ENCODE measurements at places on chromosomes 4 and X.
A peak's percentile ranks its signal among the peaks of the same experiment; 100 is the strongest.

DNA sequence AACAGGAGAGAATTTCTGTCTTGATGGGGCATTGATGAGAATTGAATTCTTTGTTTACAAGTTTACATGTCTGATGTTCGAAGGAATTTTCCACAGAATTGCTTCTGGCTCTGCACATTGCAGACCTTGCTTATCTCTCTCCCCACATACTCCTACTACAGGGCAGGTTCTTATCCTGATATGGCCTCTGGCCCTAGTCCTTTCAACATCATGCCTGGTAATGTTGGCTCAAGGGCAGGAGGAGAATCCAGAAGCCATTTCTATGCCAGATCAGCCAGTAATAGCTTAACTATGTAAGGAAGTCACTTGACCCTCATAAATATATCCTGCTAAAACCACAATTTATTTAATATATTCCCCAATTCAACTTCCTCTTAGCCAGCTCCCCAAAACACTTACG is 24.3 kb upstream of the TSPAN5 start:
- DNase-seq = no peak

DNA sequence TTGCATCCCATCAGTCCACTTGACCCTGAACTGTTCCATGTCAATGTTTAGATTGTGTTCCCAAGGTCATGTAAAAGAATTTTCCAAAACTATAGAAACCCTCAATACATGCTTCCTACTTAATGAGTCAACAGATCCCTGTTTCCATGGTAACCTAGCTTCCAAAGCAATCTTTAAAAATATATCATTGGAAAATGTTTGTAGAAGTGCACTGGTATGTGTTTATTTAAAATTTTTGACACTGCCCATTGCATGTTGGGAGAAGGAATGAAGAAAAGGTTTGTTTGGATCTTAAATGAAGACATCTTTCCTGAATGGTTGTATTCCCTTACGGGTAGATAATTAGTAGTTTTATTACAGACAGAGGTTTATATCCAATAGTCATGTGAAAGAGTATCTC is 345.3 kb downstream of the GABRG1 start:
- DNase-seq = no peak

DNA sequence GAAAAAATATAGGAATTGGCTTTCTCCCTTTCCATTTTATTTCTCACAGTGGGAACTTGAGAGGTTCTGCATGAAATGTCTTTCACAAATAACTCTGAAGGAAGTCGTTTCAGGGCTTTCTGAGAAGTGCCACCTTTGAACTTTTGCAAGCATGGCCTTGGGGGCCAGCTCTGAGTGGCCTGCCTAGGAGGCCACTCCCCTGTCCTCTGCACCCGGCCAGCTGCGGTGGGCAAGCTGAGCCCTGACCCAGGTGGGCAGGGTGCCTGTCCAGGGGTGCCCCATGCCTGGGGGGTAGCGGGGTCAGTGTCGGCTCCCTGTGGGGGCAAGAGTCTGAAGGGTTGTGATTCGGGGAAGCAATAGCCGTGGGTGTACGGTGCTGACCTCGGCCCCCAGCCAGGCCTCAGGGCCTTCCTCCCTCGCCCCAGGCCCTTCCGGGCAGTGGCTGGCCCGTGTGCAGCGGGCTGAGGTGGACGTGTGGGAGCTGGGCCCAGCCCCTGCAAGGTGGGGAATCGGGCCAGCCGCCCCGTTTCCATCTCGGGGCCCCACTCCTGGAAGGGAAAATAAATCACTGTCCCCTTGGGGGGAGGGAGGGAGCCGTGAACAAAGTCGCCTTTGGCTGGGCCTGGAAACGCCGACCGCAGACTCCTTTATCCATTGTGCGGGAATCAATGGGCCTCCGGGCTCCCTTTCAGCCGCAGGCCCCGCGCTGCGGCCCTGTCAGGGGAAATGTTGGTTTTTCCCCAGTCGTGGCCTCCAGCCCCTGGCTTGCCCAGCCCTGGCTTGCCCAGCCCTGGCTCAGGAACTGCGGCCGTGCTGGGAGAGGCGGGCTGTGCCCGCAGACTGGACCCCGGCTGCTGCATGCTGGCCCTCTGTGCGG is 3.1 kb downstream of the FGFRL1 start:
- DNase-seq = no peak

GRCh38 chr4:140252742-140253555 is 99.0 kb upstream of the MAML3 start:
- DNase-seq = peak; percentile 82

DNA sequence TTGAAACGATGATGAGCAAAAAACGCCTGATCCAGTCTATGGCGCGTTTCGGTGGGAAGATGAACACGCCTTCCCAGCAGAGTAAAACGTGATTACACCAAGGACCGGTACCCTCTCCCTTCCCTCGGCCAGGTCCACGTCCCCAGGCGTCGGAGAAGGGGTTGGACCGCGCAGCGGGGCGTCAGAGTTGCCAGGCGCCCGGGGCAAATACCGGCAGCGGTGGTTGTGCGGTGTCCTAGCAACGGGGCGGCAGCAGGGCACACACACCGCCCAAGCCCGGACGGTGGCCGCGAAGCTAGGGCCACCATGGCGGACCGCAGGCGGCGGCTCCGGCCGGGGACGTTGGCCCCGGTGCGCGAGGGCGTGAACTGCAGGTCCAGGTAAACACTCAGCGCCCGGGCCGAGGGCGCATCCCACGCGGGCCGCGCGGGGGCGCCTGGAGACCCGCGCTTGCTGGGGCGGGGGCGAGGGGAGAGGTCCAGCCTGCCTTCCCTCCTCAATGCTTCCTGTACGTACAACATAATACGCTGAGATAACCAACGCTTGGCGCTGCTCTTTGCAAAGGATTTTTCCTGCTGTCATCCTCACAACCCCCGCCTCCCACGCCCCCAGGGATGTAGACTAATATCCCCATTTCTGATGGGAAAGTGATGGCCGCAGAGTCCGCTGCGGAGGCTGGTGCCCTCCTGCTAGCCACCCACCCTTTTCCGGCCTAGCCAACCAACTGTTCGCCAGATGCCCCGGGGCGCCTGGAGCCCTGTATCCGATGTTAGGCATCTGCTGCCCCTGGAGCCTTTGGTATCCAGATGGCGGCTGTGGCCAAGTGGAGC is at the start of gene FAM47E:
TSS of gene FAM47E (plus strand) at position 281 of the 830 bp plus-strand sequence. CDS start at position 307, 26 bp downstream.
- DNase-seq = no peak

DNA sequence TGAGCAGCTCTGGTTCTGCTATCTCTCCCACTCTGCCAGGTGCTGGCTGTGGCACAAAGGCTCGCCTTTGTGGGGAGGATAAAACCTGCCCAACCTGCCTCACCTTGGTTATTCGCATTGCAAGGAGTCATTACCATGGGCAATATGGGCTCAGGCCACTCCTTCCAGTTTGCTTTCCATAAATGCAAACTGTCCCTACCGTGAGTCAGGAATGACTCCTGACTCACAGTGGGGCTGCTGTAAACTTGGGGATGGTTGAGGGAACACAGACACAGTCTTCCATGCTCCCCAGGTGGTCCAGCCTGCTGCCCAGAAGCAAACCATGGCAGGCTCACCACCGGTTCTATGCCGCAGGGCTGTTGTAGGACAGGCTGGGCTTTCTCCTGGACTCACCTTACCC is 36.1 kb downstream of the COQ2 start:
- DNase-seq = no peak

DNA sequence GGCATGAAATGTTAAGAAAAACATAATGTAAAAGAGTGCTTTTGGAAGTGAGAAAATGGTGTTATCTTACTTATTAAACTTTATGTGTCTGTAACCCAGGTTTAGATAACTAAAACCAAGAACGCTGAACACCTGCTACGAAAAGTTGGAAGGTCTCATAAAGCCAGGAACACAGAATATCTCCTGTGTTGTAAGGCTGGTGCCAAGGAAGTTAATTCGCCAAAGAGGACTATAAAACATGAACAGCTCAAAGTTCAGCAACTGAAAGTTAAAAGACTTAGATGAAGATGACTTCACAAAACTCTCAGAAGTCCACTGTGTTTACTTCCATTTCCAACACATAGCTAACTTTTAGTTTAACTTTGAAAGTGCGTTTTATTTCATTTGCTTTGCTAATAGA is 54.3 kb downstream of the GPRIN3 start:
- DNase-seq = no peak

- DNase-seq = no peak
These were observed 80.9 kb downstream of the POLA1 start for GRCh38 chrX:24774650-24775049.

DNA sequence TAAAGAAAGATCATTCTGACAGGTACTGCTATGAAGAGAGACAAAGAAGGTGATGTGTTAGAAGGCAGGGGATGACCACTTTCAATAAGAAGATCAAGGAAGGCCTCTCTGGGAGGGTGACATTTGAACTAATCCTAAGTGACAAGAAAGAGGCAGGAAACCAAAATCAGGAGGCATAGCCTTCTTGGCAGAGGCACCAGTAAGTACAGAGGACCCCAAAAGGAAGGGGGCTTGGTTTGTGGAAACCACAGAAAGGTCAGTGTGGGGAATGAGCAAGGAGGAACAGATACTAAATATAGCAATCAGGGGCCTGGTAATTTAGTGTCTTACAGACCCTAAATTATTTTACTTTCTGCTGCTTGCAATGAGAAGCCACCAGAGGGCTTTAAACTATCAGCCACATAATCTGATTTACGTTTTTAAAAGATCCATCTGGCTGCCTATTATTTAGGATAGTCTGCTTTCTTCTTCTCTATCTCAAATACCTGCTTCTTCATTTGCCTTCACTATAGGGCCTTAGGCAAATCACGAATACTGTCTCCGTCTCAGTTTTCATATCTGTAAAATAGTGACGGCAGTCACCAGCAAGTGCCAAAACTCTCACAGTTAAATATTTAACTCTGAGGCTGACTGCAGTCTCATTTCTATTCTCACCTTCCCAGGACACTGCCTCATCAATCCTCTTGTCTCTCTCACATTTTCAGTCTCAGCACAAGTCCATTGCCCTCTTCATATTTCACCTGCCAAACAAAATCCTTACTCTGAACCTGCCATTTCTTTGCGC is 16.7 kb downstream of the NR3C2 start:
- DNase-seq = no peak

GRCh38 chr4:157217708-157218107 is 2.8 kb upstream of the GRIA2 start:
- DNase-seq = peak; percentile 35

DNA sequence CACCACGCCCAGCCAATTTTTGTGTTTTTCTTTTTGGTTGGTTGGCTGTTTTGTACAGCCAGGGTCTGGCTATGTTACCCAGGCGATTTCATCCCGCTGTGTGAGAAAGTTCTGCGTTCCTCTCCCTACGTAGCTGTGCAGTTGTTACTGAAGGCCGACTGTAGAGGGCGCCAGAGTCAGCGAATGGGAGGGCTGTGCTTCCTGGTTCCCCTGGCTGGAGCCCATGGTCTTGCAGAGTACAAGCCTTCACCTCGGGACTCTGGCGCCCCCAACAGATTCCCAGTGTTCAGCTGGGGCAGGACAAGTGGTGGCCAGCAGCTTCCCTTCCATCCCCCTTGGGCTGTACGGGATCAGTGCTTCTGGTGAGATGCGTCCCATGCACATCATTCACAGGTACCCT is 5.6 kb upstream of the CT45A1 start:
- DNase-seq = peak; percentile 45

DNA sequence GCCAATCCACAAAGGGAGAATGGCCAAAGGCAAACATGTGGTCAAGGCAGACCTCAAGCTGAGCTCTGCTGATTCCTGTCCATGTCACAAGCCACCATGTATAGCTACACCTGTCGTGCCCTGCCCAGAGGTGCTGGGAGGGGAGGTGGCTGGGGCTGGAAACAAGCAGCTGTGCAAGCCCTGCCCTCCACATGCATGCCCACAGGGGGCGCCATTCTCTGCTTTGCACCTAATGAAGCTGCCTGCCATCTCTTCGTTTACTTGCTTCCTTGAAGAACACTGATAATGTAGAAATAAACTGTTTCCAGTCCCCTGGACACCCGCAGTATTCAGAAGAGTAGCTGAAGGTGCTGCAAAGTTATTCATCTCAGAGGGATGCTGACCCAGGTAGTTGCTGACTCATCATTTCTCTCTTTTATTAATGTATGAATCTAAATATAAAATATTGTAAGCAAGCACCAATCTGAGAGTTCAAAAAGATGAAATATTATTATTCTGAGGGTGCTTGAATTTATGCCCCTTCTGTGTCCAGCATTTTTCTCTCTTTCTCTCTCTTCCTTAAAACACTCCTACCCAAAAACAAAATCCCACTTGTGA is 278.6 kb downstream of the ADGRA3 start:
- DNase-seq = peak; percentile 3

GRCh38 chrX:11579636-11580600 is 85.8 kb downstream of the ARHGAP6 start:
- DNase-seq = no peak

DNA sequence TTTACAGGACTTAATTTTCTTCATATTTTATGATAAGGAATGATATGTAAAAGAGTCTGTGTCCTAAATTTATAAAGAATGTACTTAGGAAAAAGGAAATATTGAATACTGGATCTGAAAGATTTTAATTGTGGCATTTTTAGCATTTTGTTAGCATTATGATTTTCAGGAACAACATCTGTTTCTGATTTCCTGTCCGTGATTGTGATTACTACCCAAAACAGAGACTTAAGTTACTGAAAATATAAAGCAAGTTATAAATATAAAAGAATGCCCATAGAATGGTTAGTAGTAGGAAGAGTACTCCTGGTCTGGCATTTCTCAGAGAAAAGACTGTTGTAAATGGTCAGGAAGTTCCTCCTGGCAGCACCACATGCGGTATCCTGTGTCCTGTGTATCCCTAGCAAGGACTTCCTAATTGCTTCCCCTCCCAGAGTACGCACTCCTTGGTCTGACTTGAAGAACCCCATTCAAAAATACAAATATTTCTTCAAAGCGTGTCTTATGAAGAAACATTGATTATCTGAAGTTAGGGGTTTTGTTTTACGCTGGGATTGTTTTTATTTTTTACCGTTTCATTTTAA is 88.9 kb downstream of the RS1 start:
- no peak for DNase-seq

GRCh38 chr4:38153387-38153760 is 193.2 kb downstream of the PTTG2 start:
- no peak for DNase-seq
